Vagina (tissue), 2 donors: ENCODE measurements at places on chromosomes 12 and 14.

DNA sequence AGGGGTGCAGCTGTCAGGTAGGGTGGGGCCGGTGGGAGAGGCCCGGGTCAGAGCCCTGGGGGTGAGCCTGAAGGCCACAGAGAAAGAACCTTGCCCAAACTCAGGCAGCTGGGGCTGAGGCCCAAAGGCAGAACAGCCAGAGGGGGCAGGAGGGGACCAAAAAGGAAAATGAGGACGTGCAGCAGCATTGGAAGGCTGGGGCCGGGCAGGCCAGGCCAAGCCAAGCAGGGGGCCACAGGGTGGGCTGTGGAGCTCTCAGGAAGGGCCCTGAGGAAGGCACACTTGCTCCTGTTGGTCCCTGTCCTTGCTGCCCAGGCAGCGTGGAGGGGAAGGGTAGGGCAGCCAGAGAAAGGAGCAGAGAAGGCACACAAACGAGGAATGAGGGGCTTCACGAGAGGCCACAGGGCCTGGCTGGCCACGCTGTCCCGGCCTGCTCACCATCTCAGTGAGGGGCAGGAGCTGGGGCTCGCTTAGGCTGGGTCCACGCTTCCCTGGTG, 10.5 kb downstream of the MMP14 start:
- DNase-seq: no peak

GRCh38 chr14:51860164-51860824, at the start of gene GNG2:
Gene GNG2, plus strand, starts transcription at chr14:51860612. Its CDS starts 90,067 bp downstream, at chr14:51950679.
- DNase-seq: no peak

GRCh38 chr12:27163048-27163715, 80.8 kb upstream of the C12orf71 start:
- no peak for DNase-seq

DNA sequence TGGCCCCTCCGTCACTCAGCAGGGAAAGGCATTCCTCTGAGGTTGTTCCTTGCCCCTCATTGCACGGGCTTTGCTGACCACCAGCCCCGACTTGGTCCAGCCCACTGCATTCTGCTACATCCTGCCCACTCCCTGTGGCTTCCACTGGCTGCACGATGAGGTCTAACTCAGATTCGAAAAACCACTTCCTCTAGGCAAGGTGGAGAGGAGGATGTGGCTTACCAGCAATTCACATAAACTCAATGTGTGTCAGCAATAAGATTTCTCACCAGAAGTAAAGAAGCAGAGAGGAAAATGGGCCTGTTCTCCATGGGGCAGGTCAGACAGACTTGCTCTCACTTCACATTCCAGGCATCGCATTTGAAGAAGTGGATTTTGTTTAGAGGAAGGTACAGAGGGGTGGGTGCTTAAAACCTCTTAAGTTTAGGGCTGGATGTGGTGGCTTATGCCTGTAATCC, 14.7 kb downstream of the GPR68 start:
- DNase-seq: no peak

- DNase-seq: no peak
These were observed 39.4 kb upstream of the FUT8 start for GRCh38 chr14:65373016-65373670.

DNA sequence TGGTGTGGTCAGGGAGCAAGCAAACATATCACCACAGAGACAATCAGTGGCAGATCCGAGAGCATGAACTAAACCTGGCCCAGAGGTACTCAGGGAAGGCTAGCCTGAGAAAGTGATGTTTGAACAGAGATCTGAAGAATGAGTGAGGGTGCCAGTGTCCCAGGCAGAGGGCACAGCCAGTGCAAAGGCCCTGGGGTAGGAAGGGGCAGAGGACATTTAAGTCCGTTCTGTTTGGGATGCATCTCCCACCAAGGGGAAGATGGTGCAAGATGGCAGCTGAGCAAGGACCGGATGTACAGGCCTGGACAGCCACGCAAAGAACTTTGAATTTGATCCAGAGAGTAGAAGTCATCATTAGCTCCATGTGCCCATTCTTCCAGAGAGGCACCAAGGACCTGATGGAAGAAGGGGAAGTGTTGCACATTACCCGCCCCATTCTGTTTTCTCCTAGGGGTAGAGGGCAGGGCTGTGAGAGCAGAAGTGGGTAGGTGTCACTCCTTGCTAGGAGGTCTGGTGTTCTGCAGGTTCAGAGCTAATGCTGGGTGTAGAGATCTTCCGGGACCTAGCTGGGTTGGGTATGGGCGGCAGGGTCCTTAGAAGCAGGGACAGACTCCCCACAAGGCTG, 3.9 kb downstream of the DTX1 start:
- DNase-seq: no peak

DNA sequence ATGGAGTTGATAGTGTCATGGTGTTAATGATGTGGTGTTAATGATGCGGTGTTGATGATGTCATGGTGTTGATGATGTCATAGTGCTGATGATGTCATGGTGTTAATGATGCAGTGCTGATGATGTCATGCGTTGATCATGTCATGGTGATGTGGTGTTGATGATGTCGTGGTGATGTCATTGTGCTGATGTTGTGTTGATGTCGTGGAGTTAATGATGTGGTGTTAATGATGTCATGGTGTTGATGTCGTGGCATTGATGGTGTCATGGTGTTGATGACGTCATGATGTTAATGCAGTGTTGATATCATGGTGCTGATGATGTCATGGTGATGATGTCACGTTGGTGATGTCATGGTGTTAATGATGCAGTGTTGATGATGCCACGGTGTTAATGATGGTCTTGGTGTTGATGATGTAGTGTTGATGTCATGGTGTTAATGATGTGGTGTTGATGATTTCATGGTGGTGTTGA, 49.1 kb upstream of the RIMBP2 start:
- no peak for DNase-seq

DNA sequence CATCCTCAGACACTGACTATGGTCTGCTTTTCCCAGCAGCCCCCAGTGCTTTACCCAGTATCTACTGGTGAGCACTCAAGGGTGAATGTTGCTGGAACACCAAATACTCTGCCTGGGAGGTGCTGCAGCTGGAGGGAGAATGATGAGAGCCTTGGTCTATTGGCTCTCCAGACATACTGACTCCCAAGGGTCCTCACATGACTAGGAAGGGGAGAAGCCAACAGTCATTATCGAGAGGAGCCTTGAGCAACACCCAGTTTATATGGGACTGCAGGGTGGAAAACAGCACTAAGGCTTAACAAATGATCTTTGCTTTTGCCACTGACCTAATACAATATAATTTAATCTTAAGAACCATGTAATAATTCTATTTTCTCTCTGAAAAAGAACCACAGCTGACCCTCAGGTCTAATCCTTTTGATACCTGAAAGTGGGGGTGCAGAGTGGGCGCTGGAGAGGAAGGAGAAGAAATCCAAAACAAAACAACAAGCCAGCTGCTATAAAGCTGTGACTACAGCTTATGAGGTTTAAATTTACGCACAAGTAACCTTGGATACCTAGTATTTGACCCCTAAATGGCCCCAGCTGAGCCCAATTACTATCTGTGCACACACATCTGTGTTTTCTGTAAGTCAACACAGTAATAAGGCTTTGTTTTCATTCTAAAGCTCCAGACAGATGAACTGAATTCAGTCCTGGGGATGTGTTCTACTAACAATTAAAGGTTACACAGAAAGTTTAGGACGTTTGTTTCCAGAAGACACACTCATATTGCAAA, 107.8 kb upstream of the GRIP1 start:
- DNase-seq: no peak

DNA sequence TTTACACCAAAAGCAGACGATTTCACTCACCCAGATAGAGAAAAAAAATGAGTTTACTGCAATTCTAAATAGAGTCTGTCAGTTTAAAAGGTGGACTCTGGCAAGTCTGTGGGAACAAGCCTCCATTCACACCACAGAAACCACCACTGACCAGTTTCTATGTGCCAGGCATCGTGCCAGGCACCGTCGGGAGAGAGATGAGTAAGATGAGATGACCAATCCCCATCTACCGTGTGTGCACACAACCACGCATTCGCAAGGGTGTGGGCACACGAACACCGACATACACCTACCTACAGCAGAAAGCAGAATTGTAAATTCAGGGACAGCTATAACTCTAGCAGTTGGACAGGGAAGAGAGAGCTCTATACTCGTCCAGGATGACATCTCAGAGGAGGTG, 58.3 kb downstream of the PRIMA1 start:
- DNase-seq: no peak

DNA sequence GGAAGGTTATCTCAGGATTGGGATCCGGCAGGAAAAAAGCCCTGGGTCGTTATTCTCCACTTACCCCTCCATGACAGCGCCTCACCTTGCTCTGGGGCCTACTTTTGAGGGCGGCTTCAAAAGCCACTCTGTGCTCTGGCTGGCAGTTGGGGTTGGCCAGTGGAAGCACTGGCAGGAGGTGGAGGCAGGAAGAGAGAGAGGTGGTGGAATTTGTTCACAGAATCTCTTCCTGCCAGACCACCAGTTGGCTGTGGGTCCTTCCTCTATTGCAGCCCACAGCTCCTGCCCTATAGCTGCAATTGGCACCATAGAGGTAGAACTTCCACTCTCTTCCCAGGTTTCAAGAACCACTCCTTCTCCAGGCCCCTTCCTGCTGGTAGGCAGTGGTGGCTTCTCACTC, 32.7 kb upstream of the SDR39U1 start:
- no peak for DNase-seq

- no peak for DNase-seq
These were observed 97.5 kb upstream of the SINHCAF start for GRCh38 chr12:31423405-31423804.

GRCh38 chr12:30974746-30975500, 48.4 kb downstream of the TSPAN11 start:
- DNase-seq: no peak

DNA sequence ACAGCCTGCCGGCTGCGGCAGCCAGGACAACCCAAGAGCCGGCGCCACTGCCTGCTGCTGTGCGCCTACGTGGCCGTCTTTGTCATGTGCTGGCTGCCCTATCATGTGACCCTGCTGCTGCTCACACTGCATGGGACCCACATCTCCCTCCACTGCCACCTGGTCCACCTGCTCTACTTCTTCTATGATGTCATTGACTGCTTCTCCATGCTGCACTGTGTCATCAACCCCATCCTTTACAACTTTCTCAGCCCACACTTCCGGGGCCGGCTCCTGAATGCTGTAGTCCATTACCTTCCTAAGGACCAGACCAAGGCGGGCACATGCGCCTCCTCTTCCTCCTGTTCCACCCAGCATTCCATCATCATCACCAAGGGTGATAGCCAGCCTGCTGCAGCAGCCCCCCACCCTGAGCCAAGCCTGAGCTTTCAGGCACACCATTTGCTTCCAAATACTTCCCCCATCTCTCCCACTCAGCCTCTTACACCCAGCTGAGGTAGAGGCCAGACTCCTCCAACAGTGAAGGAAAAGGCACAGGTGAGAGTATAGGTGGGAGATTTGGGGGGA, 10.3 kb downstream of the ZBTB39 start:
- DNase-seq: peak; percentile 72

- no peak for DNase-seq
These were observed 84.7 kb upstream of the FLRT2 start for GRCh38 chr14:85445151-85445795.

DNA sequence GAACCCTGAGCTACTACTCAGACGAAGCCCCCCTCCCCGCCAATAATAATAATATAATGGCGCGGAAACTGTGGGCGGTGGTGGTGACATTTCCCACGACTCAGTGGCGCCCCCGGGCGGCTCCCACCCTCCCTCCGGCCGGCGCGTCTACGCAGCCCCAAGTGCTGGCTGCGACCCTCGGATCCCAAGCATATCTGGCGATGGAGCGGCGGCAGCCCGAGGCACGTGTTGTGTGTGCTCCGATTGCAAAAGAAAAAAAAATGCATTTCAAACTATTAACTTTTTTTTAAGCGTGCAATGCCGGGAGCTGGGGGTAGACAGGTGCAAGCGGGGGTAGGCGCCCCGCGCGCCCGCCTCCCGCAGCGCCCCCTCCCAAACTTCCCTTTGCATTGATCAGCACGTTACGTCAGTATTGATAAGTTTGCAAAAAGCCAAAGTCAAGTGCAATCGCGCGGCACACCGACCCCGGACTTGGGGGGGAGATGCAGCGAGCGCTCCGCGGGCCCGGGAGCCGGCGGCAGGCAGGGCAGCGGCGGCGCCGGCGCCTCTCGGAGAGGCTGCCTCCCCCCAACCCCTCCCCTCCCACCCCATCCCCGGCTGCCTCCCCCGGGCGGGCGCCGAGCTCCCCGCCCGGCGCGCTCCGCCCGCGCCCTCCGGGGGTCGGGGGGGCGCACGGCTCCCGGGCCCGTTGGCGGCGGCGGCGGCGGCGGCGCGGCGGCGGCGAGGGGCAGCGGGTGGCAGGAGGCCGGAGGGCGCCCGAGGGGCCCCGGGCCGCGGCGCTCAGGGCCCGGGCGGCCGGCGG, 113.1 kb upstream of the MYL2 start:
- no peak for DNase-seq

DNA sequence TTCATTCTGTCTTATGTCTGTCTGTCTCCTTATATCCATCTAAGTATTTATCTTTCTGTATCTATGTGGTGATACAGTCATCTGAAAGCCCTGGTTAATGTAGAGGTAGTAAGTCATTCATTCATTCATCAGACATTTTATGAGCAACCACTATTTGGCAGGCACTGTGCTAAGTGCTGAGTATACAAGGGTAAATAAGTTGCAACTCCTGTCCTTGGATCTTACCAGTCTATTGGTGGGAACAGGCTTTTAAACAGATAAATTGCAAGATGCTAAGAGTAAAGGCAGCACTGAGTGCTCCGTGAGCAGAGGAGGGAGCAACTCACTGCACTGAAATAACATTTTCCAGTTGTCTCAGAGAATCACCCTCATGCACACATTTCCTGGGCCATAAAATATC, 68.6 kb downstream of the TMEM30B start:
- DNase-seq: no peak

GRCh38 chr12:130367003-130367402, 29.3 kb downstream of the PIWIL1 start:
- DNase-seq: no peak

GRCh38 chr12:51323966-51324895, at the start of gene BIN2:
Gene BIN2, minus strand, starts transcription at chr12:51324174. Its CDS starts 72 bp downstream, at chr12:51324102.
- no peak for DNase-seq

DNA sequence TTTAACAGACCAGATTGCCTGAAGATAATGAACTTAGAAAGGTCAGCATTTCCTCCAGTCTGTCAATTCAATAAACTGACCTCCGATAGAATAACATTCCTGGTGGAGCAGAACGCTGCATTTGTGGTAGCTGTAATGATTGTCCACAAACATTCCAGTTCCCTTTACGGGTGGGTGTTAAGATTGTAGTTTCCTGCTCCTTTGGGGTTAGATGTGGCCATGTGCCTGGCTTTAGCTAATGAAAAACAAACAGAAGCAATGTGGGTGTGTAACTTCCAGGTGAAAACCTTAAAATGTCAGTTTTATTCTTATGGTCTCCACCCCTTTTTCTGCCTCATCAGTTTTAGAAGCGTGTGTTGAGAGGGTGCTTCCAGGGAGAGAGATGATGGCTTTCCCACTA, 217.3 kb upstream of the CRY1 start:
- DNase-seq: no peak

DNA sequence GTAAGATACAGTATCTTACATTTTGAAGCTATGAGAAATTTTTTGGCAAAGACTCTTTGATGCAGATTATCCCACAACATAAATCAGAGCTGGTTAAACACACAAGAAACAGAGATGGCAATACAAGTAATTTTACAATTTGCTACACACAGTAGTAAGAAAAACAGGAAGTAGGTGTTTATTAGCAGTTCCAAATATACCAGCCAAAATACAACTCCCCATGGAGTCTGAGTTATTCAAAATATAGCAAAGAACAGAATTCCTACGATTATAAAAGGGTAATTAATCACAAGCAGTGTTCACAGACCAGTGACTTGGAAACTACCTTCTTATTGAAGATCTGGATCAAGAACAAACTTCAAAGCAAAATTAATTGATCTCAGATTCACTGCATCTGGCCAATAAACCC, 83.9 kb downstream of the BMP4 start:
- no peak for DNase-seq

- no peak for DNase-seq
These were observed 92.9 kb downstream of the PPP2R5C start for GRCh38 chr14:101854366-101854765.

GRCh38 chr14:56995010-56995409, 184.7 kb upstream of the OTX2 start:
- DNase-seq: no peak
